ENCODE measurements at places on chromosomes 12 and 14.

GRCh38 chr14:50820786-50821509 is 10.0 kb downstream of the NIN start:
- DNase-seq = no peak

DNA sequence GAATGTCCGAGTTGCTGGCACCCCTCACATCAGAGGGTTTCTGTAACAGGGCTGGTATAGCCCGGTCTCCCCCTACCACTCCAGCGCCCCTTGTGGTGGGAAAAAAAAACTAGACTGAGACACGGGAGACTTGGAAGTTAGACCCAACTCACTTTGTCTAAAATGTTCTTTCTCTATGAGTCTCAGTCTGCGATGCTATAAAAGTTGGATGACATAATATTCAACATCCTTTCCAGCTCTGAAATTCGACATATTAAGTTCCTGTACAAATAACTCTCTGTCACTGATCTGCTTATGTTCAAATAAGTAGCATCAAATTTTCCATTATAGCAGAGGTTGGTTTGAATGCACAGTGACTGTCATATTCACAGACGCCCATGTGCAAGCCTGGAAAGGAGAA is 25.7 kb upstream of the TC2N start:
- DNase-seq = no peak

GRCh38 chr12:14968478-14968877 is 4.4 kb upstream of the PDE6H start:
- no peak for DNase-seq

GRCh38 chr14:67502867-67503266 is 14.3 kb upstream of the TMEM229B start:
- DNase-seq = no peak

GRCh38 chr12:53340398-53340797 is 4.2 kb upstream of the SP7 start:
- no peak for DNase-seq

DNA sequence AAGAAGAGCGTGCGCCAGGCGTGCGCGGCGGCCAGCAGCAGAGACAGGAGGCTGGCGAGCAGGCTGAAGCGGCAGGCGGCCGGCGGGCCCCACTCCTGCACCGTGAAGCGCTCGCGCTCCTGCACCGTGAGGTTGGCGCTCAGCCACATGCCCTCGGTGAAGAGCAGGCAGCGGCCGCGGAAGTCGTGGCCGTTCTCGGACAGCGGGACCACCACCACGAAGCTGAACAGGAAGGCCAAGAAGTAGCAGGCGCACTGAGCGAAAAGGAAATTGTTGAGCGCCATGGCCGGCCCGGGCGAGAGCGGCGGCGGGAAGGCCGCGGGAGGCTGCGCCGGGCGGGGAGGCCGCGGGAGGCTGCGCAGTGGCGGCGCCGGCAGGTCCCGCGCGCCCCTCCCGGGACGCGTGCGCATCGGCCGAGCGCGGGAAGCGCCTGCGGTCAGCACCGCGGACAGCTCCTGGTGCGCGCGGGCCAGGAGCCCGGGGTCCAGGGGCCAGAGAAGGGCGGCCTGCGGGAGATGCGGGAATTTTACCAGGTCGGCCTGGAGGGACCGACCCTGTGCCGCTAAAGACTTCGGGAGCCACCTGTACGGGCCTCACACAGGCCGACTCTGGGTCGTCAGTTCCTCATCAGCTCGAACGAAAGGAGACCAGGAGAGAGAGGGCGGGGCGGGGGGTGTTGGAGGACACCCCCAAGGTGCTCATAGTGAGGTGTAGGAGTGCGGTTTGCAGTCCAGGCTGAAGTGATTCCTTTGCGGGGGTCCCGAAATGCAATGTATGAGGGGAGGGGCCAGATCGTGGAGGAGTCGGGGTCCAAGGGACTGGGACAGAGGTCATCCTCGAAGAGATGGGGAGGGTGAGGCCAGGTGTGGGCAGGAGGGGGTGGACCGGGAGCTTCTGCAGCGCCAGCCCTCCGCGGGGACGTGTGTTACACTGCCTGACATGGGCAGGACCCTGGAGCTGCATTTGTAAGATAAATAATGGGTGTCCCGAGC is at the start of gene TMEM179:
TSS of gene TMEM179 (minus strand) at position 315 of the 992 bp plus-strand sequence. CDS start at position 284, 31 bp downstream.
- no peak for DNase-seq

DNA sequence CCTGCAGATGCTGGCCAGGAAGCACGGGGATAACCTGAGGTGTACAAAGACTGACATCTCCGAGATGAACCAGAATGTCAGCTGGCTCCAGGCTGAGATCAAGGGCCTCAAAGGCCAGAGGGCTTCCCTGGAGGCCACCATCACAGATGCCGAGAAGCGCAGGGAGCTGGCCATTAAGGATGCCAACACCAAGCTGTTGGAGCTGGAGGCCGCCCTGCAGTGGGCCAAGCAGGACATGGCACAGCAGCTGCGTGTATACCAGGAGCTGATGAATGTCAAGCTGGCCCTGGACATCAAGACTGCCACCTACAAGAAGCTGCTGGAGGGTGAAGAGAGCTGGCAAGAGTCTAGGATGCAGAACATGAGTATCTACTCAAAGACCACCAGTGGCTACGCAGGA is 380.0 kb upstream of the USP15 start:
- DNase-seq = no peak

DNA sequence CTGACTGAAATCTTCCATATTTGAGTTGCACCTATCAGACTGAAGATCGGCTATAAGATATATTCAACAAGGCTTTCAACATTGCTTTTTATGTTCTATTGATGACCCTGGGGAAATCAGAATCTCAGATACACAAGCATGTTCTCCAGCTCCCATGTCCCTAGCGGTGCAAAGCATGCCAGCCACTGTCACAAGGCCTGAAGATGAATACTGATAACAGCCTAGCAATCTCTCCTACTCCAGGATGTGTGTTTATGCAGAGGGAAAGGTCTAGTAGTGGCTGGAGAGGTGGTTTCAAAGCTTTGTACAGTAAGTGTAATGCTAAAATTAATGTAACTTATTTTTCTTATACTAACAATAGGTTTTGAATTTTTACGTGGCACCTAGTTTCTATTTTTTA is 64.6 kb downstream of the SOX5 start:
- DNase-seq = no peak

GRCh38 chr14:51624955-51625569 is 26.6 kb upstream of the FRMD6 start:
- DNase-seq = no peak

DNA sequence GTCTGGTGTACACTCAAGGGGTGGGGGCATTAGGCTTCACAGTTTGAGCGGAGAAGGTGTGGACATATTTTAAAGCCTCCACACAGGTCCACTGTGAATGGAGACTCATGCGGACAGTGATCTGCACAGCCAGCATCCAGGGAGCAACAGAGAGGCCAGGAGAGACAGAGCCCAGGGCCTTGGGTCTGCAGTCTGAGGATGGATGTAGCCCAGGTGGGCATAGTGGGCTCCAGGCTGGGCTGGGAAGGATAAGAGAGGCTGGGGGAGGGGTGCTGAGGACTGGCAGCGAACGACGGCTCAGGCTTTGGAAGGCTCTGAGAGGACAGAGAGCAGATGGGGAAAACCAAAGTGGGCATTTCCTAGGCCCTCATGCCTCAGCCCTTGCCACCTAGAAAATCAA is 128.8 kb downstream of the PAPOLA start:
- DNase-seq = no peak

GRCh38 chr12:124559182-124560017 is 8.0 kb downstream of the NCOR2 start:
- no peak for DNase-seq

DNA sequence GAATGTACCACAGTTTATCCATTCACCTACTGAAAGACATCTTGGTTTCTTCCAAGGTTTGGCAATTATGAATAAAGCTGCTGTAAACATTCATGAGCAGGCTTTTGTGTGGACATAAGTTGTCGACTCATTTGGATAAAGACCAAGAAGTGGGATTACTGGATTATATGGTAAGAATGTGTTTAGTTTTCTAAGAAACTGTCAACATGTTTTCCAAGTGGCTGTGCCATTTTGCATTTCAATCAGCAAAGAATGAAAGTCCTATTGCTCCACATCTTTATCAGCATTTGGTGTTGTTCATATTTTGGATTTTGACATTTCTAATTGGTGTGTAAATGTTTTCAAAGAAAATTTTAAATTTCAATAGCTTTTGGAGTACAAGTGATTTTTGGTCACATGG is 27.3 kb upstream of the KLRF1 start:
- no peak for DNase-seq

GRCh38 chr12:63930971-63931370 is 86.5 kb downstream of the SRGAP1 start:
- DNase-seq = no peak

DNA sequence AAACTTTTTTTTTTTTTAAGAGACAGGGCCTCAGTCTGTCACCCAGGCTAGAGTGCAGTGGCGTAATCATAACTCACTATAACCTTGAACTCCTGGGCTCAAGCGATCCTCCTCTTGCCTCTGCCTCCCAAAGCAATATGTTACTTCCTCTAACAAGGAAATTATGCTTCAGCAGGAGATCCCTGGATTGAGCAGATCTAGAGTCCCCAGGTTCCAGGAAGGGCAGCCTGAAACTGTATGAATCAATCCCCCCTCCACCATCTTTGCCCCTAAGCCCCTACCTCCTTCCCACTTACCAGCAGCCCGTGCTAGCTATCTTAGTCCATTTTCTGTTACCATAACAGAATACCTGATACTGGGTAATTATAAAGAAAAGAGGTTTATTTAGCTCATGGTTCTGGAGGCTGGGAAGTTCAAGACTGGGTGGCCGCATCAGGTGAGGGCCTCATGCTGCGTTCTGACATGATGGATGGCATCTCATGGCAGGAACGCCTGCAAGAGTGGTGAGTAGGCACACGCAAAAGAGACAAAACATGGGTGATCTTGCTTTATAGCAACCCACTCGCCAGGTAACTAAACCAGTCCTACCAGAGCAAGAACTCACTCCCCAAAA is 5.0 kb downstream of the TAMALIN start:
- DNase-seq = no peak

GRCh38 chr14:55123852-55124639 is 5.0 kb upstream of the LGALS3 start:
- no peak for DNase-seq
